Activated CD4-positive, CD25-positive, alpha-beta regulatory T cell treated with anti-CD3 and anti-CD28 coated beads, Interleukin-2, amount 50 U/mL, for 16 hours (primary cell): ENCODE measurements at places on chromosomes 4 and X.

- no peak for DNase-seq
These were observed 179.6 kb upstream of the NOCT start for GRCh38 chr4:138835832-138836533.

DNA sequence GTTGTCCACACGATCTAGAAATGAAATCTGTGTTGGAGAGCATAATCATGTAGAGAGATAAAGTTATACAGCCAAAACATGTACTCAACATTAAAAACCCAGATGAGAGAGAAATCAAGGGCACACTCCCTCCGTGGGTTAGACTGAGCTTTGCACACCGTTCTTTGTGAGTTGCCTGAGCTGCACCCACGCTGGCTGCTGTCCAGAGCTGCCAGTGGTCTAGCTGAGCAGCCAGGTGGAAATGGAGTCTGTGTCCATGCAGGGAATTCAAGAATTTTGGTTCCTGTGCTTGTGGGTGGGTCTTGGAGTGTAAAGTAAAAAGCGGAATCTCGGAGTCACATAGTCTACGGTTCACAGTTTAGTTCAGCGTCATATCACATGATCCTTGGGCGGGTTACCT lies 84.6 kb downstream of the GPR143 start:
- DNase-seq: no peak

DNA sequence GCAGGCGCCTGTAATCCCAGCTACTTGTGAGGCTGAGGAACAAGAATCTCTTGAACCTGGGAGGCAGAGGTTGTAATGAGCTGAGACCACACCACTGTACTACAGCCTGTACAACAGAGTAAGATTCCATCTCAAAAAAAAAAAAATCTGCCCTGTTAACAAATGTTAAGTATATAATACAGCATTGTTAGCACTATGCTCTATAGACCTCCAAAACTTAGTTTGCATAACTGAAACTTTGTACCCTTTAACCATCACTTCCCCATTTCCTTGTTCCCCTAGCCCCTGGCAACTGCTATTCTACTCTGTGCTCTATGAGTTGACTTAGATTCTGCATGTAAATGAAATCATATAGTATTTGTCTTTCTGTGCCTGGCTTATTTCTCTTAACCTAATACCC lies 76.7 kb downstream of the TAB3 start:
- DNase-seq: no peak

- no peak for DNase-seq
These were observed 15.3 kb upstream of the UBA1 start for GRCh38 chrX:47178337-47178736.

DNA sequence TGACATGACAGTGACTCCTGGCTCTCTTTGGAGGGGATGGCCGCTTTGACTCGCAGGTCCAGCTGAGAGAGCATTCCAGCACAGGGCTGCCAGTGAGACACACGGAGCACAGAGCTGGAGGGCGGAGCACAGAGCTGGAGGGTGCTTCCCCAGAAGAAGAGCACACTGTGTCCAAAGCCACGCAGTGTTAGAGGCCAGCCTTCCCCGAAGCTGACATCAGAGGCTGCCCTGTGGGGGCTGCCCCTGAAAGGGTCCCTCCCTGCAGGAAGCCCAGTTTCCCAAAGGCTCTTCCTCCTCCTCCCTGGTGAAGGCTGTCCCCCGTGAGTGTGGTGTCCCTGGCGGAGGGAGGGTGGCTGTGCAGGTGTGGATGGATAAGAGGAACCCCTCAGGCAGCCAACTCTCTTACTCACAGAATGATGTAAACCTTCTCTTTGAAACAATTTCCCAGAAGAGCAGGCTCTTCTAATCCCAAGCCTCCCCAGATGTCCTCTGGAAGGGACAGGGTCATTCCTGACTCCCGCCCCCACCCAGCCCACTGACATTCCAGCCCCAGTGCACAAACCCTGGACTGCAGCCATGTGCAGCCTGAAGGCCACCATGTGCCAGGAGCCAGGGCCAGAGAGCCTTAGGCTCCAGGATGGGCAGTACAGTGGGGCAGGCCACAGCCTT lies 53.4 kb downstream of the PSAPL1 start:
- DNase-seq: no peak

DNA sequence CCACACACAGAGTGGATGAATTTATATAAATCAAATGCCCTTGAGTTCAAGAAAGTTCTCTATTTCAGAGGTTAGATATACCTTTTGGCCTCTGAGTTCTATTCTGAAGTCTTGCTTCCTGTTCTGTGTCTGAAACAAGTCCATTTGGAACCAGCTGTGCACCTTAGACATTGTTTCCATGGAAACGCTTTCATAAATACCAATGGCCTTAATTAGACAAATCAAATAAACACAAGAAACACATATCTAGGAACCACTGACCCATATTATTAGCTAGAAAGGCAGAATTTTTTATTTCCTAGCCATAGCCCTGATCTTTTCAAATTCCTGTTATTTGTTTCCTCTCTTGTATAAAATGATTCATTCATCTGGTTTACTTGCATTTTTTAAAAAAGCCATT lies 8.4 kb upstream of the C4orf54 start:
- DNase-seq: no peak

GRCh38 chr4:186669735-186670134 lies 53.9 kb downstream of the FAT1 start:
- DNase-seq: no peak

DNA sequence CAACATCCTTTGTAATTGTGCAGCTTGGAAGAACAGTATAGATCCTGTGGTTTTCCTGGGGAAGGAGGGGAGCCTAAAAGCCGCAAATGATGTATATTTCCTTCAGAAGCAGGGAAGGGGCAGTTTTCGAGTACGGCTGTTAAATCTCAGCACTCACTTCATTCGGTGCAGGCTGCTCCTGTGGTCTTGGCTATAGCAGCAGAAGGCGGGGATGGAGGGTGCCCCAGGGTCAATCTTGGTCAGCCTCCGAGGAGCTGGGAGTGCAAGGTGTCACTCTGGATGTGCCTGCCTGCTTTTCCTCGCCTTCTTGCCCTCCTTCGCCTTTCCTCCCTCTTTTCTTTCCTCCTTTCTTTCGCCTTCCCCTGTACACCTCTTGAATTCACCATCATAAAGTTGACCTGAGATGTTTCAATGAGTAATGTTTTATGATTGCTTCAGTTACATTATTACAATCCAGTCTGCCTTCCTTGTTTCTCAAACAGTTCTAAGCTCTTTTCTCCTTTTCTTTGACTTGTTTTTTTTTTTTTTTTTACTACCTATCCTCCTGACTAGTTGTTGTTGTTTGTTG lies 101.6 kb downstream of the RELL1 start:
- no peak for DNase-seq

DNA sequence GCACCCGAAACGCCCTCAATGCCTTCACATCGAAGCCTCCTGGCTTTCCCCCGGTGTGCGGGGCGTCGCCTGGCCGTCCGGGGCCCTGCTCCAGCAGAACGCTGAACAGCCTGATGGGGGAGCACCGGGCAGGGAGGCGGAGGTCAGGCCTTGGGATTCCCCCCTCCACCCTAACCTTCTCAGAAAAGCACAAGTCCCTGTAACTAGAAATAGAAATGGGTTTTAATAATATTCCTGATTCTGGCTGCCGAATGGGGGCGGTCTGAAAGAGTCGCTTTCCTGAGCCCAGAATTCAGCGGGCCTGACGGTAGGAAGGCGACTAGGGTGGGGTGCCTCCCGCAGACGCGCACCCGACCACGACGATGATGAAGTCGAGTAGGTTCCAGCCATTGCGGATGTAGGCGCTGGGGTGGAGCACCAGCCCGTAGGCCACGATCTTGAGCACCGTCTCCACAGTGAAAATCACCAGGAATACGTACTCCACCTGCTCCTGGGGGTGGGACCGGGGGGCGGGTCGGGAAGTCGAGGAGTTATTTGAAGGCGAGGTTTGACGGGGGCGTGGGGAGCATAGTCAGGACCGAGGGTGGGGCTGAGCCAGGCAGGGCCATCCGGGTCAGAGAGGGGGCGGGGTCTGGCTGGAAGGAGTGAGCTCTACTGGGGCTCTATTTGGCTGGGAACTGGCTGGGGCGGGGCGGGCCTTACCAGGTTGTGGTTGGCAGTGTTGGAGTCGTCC lies 2.5 kb downstream of the CACNA1F start:
- DNase-seq: no peak

DNA sequence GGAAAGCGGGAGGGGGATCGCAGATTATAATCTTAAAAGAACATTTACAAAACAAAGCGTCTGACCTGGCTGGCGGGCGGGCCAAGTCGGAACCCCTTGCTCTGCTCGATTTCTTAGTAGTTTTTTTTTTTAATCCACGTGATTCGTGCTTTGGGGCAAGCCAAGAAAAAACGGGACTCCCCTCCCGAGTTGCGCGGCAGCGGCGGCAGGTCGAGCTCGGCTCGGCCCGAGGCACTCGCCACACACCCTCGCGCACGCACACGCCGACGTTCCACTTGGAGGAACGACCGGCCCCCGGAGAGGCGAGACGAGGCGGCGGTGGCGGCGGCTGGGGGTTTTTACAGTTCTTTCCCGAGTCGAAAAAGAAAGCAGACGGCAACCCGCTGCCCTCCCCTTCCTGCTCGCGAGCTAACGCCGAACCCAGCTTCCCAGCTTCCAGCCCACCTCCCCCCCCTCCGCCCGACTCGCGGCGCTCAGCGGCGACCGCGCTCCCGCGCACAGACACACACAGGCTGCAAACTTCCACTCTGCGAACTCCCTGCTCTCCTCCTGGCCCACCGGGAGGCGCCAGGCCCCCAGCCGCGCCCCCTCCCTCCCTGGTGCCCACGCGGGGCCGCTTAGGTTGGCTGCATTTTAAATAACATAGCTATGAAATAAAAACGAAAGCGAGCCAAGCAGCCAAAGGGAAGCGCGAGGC lies 1.2 kb downstream of the BCOR start:
- DNase-seq: no peak

- no peak for DNase-seq
These were observed 76.7 kb downstream of the SCD5 start for GRCh38 chr4:82721819-82722423.

DNA sequence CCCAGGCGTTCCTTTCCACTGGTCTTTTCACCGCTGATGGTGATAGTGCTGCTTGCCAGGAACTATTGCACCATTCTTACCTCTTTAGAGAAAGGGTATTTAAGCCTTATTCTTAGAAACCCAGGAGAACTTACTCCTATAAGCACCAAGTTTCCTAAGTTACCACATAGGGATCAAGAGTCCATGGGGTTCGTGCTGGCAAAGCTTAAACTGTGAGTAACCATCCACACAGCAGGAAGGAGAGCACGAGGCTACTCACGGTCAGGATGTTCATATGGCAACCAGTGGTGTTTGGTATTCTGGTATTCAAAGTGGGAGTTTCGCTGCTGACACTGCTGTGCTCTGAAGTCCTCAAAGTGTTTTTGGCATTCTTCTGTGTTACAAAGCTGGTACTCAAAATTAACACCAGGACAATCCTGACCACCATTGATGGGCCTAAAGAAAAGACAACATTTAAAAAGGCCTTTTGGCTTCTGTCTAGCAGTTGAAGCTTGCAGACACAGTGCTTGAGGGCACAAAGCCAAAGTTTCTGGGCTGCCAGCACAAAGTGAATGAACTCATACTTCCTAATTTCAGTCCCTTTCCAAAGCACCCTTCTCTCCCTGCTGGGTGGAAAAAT lies 256.9 kb downstream of the ADAMTS3 start:
- DNase-seq: no peak

DNA sequence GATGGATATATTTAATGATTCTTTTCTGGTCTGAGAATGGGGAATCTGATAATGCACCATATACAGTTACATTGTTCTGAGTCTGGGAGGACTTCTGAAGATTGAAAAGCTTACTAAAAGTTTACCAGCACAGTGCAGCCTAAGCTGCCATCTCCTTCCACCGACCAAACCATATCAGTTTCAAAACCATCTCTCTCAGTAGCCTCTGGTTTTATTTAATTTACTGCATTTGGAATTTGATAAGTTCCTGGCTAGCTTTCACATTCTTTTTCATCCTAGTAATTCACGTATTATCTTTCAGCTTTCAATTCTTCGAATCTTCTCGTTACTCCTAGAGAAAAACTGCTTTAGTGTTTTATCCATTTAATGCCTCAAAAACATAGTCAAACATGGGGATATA lies 181.4 kb upstream of the HCCS start:
- DNase-seq: no peak

DNA sequence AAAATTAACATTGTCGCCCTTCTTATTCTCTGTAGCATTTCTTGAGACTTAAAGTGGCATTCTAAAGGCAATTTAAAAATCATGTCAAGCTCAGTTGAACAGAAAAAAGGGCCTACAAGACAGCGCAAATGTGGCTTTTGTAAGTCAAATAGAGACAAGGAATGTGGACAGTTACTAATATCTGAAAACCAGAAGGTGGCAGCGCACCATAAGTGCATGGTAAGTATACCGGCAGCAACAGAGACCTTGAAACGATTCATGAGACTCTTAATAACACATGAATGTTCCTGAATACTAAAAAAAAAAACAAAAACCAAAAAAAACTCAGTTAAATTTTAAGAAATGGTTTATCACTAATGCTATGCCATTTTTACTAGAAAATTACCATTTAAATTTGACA lies 82.4 kb upstream of the HPRT1 start:
- no peak for DNase-seq

GRCh38 chr4:99463566-99463965 lies 28.4 kb upstream of the ADH7 start:
- DNase-seq: no peak

GRCh38 chrX:55623100-55623499 lies at the start of gene FOXR2:
FOXR2 (plus strand) TSS chrX:55623400; CDS start chrX:55623712, 312 bp downstream.
- no peak for DNase-seq

DNA sequence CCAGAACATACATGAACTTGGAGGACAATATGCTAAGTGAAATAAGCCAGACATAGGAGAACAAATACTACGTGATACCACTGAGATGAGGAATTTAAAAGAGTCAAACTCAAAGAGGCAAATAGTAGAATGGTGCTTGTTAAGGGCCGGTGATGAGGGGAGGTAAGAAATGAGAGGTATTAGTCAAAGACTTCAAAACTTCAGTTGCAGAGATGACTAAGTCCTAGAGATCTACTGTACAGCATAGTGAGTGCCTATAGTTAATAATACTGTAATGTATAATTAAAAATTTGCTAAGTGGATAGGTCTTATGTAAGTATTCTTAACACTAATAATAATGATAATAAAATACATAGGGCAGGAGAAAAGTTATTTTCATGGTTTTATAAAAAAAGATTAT lies 126.9 kb upstream of the VEGFC start:
- no peak for DNase-seq

GRCh38 chr4:35700663-35701062 lies 543.7 kb downstream of the ARAP2 start:
- no peak for DNase-seq

- DNase-seq: no peak
These were observed 22.1 kb upstream of the OR13H1 start for GRCh38 chrX:131521824-131522223.

DNA sequence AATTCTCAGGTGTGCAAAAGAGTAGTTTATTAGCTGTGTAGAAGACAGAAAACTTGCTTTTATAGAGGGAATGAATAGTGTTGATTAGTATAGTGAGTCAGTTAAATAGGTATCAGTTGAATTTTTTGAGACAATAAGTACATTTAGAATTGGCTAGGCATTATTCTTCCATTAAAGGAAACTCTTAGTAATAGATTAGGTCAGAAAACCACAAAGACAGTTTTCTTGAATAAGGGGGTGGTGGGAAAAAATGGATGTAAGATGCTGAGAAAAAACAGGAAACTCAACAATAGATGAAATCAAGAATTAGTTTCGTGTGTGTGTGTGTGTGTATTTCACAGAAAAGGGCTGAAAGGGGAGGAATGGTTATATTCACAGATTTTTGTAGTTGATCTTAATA lies 16.8 kb downstream of the CD38 start:
- no peak for DNase-seq

- no peak for DNase-seq
These were observed 10.4 kb downstream of the CASK start for GRCh38 chrX:41912923-41913322.

GRCh38 chr4:22179124-22179874 lies 230.7 kb upstream of the KCNIP4 start:
- no peak for DNase-seq

- no peak for DNase-seq
These were observed 144.8 kb upstream of the UNC5C start for GRCh38 chr4:95693594-95693993.
